Bronchial epithelial cell (primary cell): ENCODE measurements at places on chromosomes 3 and 15.

GRCh38 chr3:194760494-194761137 is 74.9 kb downstream of the FAM43A start:
- DNase-seq, result no peak

GRCh38 chr3:55531321-55531720 is 44.2 kb upstream of the WNT5A start:
- DNase-seq, result no peak

- DNase-seq, result no peak
Observed at GRCh38 chr15:40338041-40338657, 2.6 kb downstream of the CCDC9B start.

DNA sequence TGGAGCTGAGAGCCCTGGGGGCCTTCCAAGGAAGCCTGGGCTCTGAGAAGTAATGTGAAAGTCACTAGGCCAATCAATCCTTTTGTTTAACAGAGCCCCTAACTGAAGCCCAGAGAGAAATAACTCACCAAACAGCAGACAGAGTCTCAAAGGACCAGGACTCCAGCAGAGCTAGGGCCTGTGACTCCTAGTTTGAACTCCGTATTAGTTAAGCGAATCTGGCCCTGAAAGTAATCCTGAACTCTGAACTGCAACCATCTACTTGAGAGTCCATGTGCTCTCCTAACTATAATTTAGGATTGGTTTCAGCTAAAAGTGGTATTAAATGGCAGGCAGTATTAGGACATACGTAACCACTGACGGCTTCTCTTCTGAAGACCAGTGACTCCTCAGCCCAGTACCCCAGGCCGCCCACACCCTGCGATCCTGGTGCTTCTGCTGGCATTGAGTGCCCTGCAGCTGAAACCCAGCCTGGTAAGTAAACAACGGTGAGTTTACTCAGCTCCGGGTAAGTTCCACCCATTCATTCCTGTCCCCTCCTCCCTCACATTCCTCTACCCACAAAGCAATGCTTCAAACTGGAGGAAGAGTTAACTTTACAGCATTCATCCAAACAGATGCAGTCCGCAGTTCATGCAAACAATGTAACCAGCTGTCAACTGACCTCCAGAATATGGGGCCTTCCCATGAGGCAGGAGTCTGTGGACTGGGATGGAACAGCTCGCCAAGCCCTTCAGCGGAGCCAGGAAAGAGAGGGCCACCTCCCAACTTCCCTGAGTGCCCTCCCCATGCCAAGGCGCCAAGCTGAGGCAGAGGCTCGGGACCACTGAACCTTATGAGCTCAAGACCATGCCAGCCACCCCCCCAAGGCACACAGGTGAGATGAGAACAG is 7.3 kb downstream of the MYO5C start:
- peak; percentile 98 for DNase-seq

DNA sequence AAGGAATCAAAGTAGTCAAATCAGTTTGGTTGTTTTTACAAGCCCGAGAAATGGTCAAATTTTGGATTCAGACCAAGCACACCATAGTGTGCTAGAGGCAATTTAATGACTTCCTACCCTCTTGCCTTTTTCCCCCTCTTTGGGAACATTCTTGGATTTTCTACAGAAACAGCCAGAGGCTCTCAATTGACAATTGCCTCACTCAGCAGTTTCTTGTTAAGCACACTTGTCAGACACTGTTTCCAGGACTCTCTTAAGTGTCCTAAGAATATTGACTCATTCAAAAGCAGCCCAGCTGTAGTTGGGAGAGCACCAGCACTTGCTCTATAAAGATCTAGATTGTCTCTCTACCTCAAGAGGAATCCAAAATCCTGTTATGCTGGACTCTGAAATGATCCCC is 1.5 kb upstream of the SLC35G2 start:
- peak; percentile 35 for DNase-seq

- DNase-seq, result no peak
Observed at GRCh38 chr15:35838424-35839111, 292.6 kb upstream of the DPH6 start.

- DNase-seq, result no peak
Observed at GRCh38 chr3:48241796-48242455, 1.0 kb downstream of the ZNF589 start.

DNA sequence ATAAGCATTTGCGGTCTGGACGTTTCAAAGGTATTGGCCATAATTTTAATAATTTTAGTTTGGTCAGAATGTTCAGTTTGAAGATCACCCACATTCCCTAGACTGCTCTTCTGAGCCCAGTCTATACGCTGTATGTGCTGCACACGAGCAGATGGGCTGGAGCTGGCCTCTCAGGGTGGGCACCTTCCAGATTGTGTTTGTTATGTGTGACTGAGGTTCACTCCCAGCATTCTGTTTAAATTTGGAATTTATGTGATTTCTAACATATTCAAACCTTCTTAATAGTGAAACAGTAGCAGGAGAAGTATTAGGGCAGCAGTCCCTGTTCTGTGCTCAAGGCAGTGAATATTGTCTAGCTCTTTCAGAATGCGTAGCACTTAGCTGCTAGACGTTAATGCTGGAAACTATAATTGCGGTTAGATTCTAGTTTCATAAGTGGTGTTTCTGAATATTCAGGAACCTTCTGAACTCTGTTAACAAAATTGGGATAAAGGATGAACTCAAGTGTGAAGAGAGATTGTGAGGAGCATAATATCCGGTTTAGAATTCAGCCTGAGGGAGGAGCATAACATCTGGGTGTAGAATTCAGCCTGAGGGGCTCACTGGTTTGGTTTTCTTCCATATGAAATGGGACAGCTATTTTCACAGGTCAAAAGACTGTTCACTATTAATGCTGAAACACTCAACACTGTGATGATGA is 68.6 kb upstream of the RPL35A start:
- no peak for DNase-seq

GRCh38 chr15:50865515-50866353 is 42.7 kb upstream of the AP4E1 start:
- DNase-seq, result no peak

DNA sequence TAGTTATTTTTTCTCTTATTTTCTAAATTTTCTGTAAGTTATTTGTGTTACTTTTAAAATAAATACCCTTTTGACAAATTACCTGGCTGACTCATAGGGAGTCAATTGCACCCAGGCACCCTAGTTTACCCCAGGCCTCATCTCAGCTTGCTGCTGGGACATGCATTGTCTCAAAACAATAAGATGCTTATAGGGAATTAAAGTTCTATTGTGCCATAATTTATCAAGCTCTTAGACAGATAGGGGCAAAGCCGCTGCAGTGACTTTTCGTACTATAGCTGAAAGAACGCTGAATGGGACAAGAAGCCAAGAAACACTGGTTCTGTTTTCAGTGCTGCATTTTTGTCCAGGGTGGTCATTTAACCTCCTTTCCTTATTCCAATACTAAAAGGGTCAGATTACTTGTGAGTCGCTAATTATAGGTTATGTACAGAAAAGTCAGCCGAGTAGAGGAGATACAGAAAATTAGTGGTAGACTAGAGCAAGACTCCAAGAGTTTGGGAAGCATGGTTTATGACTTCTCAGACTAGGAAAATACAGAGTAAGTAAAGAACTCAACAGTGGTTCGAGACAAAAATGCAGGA is 50.3 kb downstream of the EXD1 start:
- DNase-seq, result no peak

- no peak for DNase-seq
Observed at GRCh38 chr3:126022741-126023359, 53.9 kb downstream of the ROPN1B start.

DNA sequence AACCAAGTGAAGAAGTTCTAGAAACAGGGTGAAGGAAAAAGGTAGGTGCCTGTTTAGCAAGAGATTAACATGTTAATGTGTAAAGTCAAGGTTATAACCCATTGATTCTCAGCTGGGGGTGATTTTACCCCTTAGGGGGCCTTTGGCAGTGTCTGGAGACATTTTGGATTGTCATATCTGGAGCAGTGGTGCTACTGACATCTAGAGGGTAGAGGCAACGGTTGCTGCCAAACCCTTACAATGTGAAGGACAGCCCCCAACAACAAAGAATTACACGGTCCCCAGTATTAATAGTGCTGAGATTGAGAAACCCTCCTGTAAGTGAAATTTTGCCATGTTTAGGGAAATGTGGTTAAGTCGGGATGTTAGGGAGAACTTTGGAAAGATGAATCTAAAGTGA is 74.7 kb downstream of the CRYBG3 start:
- no peak for DNase-seq
